GM12891 (cell line): ENCODE measurements at places on chromosomes 4 and X.

DNA sequence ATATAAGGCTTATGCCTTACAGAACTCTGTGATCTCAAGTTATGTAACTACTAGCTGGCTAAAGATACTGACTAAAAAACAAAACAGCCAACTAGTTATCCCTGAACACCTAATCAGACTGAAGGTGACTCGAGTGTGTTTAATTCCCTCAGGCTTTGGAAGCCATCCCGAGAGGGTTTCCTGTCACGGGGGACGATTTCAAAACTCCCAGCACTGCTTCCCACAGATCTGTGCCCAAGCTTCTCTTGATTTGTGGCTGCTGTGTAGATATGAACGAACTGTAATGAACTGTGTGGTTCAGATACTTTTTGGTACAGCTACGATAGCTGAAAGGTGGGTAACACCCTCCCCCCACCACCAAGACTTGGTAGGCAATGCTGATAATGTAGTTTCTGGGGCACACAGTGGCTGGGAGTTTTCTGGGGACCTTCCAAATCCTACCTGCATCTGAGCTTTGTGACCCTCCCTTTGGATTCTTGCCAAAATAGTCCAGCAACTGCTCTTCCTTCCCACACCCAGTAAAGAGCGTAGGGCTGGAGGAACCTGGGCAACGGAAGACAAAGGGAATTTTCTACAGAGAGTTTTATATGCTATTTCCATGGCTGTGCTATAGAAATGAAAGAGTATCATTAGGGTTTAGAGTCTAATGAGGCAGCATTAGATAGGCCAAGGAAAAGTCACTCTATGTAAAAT, 148.8 kb downstream of the MGST2 start:
- DNase-seq, result no peak

DNA sequence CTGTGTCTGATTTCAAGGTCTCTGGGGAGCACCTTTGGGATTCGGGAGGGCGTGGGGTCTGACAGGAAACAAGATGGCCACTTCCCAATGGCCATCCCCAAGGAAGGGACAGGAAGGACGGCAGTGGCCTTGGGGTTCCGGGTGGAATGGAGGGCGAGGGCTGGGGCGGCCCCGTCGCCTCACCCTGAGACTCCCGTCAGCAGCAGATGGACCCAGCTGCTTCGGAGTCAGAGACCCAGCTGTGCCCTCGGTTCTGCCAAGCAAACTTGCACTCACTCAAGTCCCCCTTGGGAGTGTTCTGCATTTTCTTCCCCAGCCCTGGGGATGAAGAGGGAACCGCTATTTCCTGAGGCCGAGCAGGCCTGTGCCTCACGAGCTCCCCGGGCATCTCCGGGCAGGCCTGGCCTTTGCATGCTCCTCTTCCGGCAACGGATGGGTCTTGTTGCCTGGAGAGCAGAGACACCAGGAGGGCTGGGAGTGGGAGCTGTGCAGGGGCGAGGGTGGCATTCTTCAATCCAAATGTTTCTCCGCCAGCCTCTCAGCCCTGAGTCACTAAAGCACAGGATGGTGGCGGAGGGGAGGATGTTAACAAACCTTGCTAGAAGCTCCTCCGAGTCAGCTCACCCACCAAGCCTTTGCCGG, 6.8 kb upstream of the DUSP9 start:
- DNase-seq, result no peak

DNA sequence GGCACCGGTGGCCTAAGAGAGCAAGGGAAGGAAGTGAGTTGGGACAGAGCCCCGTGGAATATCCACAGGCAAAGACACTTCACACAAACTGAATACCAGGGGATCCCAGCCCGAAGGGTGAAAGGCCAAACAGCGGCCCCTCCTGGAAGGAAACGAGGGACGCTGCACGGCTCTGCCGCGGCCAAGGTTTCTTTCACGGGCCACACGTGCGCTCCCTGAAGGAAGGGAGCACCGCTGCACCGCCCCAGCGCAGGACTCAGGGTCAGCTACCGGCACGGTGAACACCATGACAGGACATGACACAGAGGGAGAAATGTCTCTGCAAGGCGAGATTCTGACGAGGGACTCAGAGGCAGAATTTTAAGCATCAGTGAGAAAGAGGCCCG, 31.5 kb upstream of the GTPBP6 start:
- DNase-seq, result no peak

- no peak for DNase-seq
Observed at GRCh38 chrX:41137589-41137988, 52.3 kb downstream of the USP9X start.

GRCh38 chrX:1472975-1473374, 20.3 kb upstream of the ASMTL start:
- no peak for DNase-seq

DNA sequence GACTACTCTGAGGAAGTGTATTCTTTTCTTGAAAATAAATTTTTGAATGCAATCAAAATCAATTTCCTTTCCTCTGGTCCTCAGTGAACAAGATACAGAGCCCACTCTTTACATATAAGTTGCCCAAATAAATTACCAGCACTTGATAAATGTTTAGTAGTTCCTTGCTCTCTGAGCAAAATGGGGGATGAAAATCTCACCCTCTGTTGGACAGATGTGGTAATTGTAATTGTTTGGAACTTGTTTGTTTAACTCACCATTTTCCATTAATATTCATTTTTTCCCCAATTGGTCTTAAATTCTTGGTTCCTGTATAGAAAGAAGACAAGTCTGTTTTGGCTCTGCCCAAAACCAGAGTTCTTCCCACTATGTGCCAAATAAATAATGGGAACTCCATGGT, 146.3 kb downstream of the LDB2 start:
- DNase-seq, result no peak

GRCh38 chr4:57665806-57666205, 555.6 kb upstream of the IGFBP7 start:
- DNase-seq, result no peak

- peak; percentile 45 for DNase-seq
Observed at GRCh38 chr4:186201535-186202230, 10.3 kb downstream of the CYP4V2 start.

- DNase-seq, result no peak
Observed at GRCh38 chrX:50180073-50180940, 20.5 kb downstream of the AKAP4 start.

DNA sequence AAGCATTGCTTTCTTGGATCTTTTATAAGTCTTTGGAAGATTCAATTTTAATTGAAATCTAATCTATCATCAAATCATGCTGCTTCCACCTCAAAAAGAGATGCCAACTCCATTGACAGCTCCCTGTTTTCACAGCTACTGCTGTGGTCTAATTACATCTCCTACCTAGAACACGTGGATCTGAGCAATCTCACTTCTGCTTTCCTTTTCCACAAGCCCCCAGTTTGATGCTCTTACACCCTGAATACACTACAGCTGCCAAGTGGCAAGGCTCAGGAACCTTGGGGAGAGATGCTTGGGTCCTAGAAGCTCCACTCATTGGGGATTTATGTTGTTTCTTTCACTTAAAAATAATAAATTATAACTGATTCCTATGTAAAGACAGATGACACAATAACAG, 172.0 kb downstream of the CFAP299 start:
- DNase-seq, result no peak

GRCh38 chr4:138327338-138327737, 85.2 kb upstream of the SLC7A11 start:
- DNase-seq, result no peak

- no peak for DNase-seq
Observed at GRCh38 chr4:1285151-1285789, 4.4 kb upstream of the MAEA start.

- no peak for DNase-seq
Observed at GRCh38 chrX:132877954-132878536, 80.4 kb downstream of the HS6ST2 start.

DNA sequence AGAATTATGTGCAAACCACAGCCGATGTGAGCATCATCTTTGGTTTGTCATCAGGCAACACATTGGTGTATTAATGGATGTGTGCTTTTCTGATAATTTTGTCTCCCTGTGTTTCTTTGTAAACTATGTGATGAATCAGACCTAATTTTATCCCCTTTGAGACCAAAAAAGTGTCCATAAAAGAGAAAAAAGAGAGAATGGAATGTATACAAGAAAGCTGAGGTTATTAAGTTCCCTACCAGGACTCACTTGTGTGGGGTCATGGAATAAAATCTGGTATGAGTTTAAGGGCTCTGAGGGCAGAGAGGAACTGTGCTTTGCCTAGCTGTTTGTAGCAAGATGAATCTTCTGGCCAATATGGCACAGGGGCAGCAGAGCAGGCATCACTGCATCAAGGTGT, 239.5 kb upstream of the HAND2 start:
- DNase-seq, result no peak

GRCh38 chr4:177220376-177220775, 89.3 kb upstream of the NEIL3 start:
- no peak for DNase-seq

DNA sequence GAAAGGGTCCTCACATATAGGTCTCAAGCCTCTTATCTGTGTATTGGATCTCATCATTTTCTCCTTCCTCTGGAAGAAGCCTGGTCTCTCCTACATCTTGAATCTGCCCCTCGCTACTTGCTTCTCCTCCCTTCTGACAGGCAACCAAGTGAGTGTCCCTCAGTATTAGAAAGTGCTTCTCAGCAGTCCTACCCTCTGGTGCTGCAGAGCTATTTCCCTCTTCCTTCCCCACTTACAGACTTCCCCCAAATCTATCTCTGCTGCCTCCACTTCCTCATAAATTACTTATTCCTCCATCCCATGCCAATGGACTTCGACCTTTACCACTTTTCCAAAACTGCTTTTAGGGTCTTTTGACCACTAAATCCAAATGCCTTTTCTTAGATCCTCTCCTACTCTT, 129.1 kb upstream of the NAP1L5 start:
- DNase-seq, result no peak

DNA sequence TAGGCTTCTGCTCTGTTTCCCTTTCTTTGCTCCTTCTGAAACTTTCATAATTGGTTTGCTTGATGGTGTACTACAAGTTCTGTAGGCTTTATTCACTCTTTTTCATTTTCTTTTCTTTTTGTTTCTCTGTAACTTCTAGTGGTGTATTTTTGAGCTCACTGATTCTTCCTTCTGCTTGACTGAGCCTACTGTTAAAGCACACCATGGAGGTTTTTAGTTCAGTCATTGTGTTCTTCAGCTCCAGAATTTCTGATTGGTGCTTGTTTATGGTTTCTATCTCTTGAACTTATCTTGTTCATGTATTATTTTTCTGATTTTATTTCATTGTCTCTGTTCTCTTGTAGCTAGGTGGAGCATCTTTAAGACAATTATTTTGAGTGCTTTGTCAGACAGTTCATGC, 33.4 kb upstream of the C4orf54 start:
- DNase-seq, result no peak

GRCh38 chr4:150090836-150091235, 12.6 kb downstream of the DCLK2 start:
- no peak for DNase-seq

- no peak for DNase-seq
Observed at GRCh38 chr4:81506731-81507130, 35.0 kb upstream of the RASGEF1B start.

- DNase-seq, result no peak
Observed at GRCh38 chrX:120726294-120726693, 96.4 kb upstream of the C1GALT1C1 start.

DNA sequence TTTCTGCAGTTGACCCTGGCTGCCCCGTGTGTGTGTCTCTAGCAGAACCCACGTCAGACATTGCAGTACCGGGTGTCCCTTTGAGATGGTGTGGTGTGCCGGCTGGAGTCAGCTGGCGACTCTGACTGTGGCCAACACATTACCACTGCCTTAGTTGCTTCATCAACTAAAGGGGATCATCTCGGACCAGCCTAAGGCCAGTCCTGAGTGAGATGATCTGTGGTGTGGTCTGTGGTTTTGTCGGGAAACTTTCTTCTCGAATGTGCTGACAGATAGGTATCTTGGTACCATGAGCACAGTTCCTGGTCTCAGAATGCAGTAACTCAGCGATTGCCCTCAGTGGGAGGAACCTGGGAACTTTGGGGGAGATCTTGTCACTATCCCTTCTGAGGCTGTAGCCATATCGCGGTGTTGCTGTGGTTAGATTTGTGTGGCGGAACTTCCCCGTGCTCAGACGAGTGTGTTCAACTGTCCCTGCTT, 15.8 kb downstream of the TBC1D14 start:
- no peak for DNase-seq

DNA sequence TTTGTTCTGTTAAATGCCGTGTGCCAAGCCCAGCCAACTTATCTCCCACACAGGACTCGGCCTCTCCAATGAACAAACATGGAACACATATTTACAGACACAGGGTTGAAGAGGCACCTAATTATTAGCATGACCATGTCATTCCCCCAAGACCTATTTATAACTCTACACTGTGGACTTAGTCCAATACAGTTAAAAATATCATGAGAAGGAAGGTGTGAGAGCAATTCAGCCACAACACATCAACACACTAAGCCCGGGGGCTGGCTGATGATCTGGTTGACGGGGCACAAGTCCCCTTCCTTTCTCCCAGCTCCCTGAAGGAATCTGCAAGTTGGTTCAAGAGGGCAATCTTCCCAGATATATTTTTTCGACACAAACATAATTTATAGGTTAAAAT, 28.1 kb downstream of the MANBA start:
- no peak for DNase-seq
